Activated T-helper 17 cell treated with anti-CD3 and anti-CD28 coated beads, Interleukin-2, amount 50 U/mL, for 72 hours (primary cell): ENCODE measurements at places on chromosomes 2 and 18. TPM values are rescaled to one million over a fixed set of nuclear protein-coding genes. Genes with fewer than 3 reads are reported as not detected.
A peak's percentile ranks its signal among the peaks of the same experiment; 100 is the strongest.

GRCh38 chr18:22741318-22741717 lies 191.8 kb upstream of the RBBP8 start:
- ATAC-seq = no peak

GRCh38 chr2:19235308-19235707 lies 123.1 kb downstream of the OSR1 start:
- no peak for ATAC-seq

GRCh38 chr2:174004905-174005605 lies 39.9 kb upstream of the SP3 start:
- peak; percentile 100 for ATAC-seq

DNA sequence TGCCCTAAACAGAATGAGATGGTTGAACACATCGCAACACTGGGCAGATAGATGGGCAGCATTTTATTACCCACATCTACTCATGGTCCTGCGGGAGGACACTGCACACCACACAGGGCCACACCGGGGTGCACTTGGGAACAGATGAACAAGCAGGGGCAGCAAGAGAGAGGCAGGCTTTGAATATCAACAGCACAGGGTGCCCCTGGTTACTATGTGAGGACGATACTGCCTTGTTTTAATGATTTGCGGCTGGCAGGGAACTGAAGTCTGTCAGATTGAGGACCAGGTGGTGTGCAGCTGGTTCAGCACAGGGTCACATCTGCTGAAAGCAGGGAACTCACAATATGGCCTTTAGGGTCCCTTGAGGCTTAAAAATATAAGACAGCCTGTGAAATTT lies 195.7 kb downstream of the PIEZO2 start:
- ATAC-seq = no peak

GRCh38 chr2:237141571-237142051 lies 55.9 kb downstream of the COPS8 start:
- ATAC-seq = no peak

DNA sequence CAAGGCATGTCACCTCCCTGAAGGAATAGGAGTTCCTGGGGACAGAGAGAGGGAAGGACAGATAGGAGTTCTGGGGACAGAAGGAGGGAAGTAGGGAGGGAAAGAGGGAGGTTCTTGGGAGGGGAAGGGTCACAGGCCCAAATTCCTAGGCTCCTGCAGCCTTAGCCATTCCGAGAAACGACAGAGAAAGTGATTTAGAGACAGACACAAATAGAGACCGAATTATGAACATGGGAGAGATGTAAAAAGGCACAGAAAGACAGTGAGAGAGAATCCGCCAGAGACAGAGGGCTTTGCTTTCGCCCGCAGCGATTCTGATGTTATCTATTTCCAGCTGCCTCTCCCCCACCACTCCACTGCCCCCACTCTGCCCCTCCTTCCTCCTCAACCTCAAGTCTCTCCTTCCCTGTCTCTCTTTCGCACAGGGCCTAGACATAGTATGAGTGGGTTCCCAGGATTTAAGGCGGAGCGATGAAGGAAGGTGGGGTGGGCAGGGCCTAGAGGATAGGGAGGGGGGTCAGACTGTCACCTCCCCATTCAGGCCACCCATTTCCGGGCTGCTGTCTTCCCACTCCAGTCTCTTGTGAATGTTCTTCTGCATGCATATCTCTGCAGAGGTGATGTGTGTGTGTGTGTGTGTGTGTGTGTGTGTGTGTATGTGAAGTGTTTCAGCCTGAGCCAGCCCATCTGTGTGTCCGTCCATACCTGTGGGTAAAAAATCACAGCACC lies 3.3 kb upstream of the WNT6 start:
- no peak for ATAC-seq

ZC3H6 gene
- 11.8 TPM for total RNA-seq

ALPG gene
- not detected for total RNA-seq
